ENCODE measurements at places on chromosomes 3 and 15.
A peak's percentile ranks its signal among the peaks of the same experiment; 100 is the strongest.

- DNase-seq, result peak; percentile 52
These were observed 114.6 kb downstream of the NFKBIZ start for GRCh38 chr3:101963902-101964362.

DNA sequence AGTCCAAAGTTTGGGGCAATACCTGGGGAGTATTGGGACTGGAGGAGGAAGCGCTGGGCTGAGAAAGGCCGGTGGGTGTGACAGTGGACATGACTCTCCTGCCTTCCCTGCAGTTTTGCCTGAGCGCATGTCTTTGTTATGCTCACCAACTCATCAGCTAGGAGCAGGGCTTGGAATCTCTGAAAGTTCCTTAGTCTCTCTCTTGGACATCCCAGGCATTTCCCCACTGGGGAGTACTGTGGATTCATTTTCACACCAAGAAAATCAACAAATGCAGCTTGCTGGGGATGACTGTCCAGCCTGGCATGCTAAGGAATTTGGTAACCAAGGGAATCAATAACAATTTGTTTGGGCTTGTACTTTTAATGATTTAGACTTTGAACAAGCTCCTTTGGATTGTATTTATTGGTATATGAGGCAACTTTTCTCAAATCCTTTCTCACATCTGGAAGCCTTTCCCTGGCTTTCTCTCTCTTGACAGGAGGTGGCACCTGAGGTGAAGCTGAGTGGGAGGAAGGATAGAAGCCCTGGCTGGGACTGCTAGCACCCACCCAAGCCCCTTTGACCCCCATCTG is 48.5 kb upstream of the CHST2 start:
- peak; percentile 90 for DNase-seq

DNA sequence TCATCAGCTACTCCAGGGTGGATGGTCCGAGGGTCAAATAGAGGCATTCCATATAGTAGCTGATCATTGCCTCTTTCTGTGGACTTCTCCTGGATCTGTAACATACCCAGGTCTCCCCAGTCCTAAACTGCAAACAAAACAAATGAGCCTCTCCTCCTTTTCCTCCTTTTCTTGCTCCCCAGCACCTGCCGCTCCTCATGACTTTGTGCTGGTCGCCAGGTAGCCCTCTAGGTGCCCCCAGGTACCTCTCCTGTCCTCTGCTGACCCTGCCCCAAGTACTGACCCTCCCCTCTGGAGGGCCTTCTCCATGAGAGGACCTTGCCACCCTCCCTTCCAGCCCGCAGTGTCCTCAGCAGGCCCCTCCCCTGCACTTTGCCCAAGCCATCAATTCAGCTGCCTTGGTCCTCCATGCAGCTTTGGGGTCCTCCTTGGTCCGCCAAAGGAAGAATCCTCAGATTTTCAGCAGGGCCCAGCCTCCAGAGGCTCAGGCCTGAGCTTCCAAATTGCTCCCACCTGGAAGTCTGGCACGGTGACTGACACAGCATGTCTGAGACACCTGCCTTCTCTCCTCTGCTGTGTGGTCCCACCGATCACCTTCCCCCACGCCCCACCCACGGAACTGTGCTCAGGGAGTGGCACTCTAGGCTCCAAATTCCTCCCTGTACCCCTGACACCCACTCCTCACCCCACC is 111.0 kb downstream of the LRRK1 start:
- no peak for DNase-seq

DNA sequence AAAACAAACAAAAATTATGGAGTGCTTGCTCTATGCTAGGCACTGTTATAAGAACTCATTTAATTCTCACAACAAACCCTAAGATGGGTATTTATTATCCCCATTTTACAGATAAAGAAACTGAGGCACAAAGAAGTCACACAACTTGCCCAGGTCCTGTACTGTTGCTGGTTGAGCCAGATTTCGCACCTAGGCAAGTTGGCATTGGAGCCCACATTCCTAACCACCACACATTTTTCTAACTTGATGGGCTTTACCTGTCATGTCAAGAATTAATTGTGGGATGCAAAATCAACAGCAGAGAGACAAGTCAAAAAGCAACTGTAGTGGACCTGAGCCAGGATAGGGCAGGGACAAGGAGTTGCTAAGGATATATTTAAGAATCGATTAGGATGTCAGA is 47.9 kb upstream of the VILL start:
- no peak for DNase-seq

GRCh38 chr3:105495021-105495420 is 128.3 kb downstream of the ALCAM start:
- no peak for DNase-seq

DNA sequence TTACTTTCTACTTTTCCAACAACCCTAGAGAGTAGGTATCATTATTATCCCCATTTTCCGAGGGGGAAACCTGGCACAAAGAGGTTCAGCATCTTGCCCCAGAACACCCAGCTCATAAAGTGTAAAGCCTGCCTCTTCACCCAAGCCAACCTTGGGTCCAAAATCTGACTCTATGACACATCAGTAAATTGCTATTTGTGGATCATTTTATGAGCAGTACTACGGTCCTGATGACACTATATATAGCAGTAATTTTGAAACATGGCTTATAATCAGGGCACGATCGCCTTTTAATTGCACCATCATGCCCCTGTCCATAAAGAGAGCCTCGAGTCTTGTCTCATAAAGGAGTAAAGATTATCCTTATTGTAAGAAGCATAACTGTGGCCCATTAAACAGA is 9.7 kb downstream of the MAGI1 start:
- DNase-seq, result no peak

GRCh38 chr15:64997745-64998375 is 8.1 kb upstream of the SPG21 start:
- DNase-seq, result no peak

- DNase-seq, result no peak
These were observed 58.8 kb downstream of the SMARCC1 start for GRCh38 chr3:47722859-47723258.

DNA sequence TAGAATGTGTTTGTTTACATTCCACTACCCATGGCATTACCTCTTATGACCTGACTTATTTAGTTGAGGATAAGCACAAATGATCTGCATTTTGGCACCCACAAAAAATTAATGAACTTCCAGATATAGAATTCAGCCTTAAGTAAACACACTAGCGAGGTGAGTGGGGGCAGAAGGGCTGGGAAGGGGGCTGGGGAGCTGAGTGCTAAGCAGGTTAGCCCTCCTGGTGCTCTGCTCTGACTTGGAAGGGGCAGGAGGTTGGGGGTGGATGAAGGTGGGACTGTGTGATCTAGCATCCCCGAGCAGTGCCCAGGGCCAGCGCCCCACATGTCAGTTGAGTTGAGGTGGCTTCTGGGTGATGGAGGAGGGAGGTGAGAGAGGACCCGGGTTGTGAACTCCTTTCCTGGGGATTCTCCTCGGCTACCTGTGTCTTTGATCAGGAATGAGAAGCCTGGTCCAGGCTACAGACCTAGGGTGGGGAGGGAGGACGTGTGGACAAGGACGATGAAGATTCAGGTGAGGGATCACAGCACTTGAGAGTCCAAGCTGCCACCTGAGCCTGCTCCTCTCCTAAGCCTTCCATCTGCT is 178.6 kb upstream of the SMAD3 start:
- no peak for DNase-seq

- DNase-seq, result no peak
These were observed 166.2 kb downstream of the ADAMTS17 start for GRCh38 chr15:100175406-100176114.

- no peak for DNase-seq
These were observed 380.0 kb upstream of the DPH6 start for GRCh38 chr15:35926007-35926380.

GRCh38 chr3:110378481-110378880 is 693.1 kb upstream of the NECTIN3 start:
- no peak for DNase-seq

GRCh38 chr3:21562243-21562642 is 188.8 kb downstream of the ZNF385D start:
- no peak for DNase-seq

GRCh38 chr3:65720989-65721737 is 317.6 kb downstream of the MAGI1 start:
- DNase-seq, result no peak

DNA sequence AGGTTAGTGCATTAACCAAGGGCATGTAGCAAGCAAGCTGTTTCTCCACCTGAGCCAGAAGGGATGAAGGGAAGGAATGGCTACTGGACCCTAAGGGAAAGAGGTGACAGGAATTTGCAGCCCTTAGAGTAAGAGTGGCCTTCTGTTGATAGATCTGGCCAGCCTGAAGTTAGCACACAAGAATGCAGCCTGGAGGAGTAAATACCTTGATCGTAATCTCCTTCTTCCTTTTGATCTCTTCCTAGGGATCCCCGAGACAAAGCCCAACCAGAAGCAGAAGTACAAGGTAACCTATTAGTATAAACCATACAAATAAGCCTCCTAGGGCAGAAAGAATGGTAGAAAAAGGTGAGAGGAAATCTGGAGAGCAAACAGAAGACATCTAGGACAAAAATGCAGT is 134.6 kb downstream of the ATP8B4 start:
- DNase-seq, result no peak

GRCh38 chr3:8324747-8325146 is 176.9 kb upstream of the LMCD1 start:
- peak; percentile 4 for DNase-seq

DNA sequence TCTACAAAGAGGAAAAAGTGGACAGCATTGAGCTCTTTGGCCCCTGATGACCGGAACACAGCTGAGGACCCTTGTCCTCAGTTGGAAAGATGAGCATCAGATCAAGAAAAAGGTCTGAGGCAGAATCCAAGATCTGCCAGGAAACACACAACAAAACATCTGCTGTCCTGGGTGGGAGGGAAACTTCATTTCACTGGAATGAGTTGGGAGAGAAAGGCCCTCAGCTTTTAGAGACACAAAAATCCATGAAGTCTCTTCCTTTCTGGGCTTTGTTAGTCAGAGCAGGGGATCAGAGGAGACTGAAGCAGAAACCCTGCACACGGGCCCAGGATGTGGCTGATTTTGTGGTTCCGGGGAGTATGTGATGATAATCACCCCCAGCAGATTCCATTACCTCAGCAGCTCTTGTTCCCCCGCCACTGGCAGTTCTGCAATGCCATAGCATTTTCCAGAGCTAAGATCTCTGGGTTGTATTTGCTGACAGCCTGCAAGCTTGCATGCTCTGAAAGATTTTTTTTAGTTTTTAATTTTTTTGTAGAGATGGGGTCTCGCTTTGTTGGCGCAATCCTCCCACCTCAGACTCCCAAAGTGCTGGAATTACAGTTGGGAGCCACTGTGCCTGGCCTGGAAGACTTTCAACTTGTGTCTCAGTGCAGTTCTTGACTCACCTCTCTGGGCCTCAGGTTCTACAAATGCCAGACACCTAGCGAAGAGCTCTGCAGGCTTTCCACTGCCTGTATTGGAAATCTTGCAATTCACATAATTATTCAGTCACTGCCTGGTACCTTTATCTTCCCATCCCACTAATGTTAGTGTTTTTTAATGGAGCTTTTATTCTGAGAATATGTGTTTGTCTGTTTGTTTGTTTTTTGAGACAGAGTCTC is 5.8 kb upstream of the TATDN2 start:
- no peak for DNase-seq

DNA sequence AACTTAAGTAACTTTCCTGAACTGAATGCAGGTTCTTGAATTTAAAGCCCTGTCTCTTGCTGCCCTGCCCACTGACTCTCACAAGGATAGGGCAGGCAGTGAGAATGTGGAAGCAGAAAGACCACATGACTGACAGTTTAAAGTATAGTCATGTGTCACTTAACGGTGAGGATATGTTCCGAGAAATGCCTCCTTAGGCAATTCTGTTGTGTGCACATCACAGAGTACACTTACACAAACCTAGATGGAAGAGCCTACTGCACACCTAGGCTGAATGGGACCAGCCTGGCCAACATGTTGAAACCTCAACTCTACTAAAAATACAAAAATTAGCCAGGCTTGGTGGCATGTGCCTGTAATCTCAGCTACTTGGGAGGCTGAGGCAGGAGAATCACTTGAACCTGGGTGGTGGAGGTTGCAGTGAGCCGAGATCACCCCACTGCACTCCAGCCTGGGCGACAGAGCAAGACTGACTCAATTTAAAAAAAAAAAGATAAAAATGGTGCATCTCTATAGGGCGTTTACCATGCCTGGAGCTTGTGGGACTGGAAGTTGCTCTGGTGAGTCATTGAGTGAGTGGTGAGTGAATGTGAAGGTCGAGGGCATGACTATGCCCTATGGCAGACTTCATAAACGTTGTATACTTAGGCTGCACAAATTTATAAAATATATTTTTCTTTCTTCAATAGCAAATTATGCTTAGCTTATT is 18.9 kb upstream of the COPG1 start:
- DNase-seq, result peak; percentile 52

GRCh38 chr3:45771166-45771775 is 25.1 kb downstream of the SLC6A20 start:
- DNase-seq, result no peak

GRCh38 chr3:97306226-97306625 is 458.3 kb upstream of the ARL6 start:
- DNase-seq, result no peak

GRCh38 chr3:127578168-127578567 is 12.4 kb downstream of the TPRA1 start:
- DNase-seq, result no peak

- DNase-seq, result no peak
These were observed 683 bp downstream of the PPM1M start for GRCh38 chr3:52246264-52246620.

GRCh38 chr3:191340966-191341365 is 10.6 kb upstream of the UTS2B start:
- no peak for DNase-seq

DNA sequence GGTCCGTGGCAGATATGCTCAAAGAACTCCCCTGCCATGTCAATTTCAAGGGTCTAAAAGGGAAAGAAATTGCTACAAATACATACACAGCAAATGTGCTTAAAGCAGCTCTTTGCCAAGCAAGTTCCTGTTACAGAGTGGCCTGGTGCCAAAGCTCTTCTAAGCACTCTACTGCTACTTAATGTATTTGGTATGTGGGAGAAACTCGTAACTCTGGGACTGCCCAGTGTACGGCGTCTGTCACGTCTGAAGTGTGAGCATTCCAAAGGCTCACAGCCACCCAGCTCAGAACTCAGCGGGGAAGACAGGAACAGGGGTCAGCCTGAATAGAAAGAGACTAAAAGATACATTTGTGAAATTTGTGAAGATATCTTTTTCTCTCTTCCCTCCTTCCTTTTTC is 54.6 kb downstream of the RBMS3 start:
- peak; percentile 96 for DNase-seq

DNA sequence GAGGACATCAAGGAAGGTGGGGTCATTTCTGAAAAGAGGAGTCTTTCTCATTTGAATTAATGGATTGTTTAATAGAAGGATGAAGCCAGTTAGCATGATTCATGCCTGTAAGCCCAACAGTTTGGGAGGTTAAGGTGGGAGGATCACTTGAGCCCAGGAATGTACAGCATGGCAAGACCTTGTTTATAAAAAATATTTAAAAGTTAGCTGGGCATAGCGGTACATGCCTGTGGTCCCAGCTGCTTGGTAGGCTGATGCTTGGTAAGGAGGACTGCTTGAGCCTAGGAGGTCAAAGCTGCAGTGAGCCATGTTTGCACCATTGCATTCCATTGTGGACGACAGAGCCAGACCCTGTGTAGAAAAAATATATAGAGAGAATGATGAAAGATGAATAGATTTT is 165.5 kb downstream of the ALCAM start:
- DNase-seq, result no peak

GRCh38 chr3:39216176-39216790 is 23.9 kb upstream of the XIRP1 start:
- no peak for DNase-seq
